ENCODE measurements at places on chromosomes 11 and 22.

GRCh38 chr11:75468534-75469340, 35.7 kb upstream of the KLHL35 start:
- no peak for DNase-seq

DNA sequence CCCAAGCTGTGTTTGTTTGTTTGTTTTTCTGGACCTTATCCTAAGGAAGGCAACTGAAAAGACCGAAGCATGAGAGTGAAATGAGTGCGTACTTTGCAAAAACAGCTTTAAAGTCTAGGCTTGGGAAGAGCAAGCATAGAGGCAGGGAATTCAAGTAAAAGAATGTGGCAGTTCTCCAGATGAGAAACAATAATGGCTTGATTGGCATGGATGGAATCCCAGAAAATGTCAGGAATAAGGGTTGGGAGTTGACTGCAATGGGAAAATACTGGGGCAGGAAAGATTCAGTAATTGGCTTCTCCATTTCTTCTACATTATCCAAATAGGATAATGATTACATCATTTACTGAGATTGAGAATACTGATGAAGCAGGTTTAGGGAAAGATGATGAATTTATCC, 17.5 kb downstream of the SAAL1 start:
- no peak for DNase-seq

DNA sequence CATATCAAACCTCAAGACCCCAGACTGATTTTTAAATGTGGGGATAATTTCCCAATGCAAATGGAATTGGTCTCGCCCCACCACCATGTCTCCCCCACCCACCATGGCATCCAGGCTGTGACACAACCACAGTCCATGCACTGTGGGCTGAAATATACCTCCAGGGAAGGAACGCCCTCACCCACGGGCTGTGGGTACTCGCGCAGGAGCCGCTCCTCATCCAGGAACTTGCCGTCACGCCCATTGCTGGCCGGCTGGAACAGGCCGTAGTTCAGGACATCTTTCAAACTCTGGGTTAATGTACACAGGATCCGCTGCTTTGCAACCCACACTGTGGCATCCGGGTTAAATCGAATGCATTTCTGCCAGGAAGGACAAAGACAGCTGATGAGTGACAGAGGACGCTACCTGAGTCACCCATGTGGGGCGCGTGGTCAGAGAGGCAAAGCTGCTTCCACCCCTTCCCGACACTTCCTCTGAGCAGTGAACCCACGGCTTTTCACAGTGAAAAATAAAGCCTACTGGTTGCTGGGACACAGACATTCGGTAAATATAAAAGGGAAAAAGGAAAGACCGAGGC, 133.6 kb downstream of the SHANK2 start:
- no peak for DNase-seq

DNA sequence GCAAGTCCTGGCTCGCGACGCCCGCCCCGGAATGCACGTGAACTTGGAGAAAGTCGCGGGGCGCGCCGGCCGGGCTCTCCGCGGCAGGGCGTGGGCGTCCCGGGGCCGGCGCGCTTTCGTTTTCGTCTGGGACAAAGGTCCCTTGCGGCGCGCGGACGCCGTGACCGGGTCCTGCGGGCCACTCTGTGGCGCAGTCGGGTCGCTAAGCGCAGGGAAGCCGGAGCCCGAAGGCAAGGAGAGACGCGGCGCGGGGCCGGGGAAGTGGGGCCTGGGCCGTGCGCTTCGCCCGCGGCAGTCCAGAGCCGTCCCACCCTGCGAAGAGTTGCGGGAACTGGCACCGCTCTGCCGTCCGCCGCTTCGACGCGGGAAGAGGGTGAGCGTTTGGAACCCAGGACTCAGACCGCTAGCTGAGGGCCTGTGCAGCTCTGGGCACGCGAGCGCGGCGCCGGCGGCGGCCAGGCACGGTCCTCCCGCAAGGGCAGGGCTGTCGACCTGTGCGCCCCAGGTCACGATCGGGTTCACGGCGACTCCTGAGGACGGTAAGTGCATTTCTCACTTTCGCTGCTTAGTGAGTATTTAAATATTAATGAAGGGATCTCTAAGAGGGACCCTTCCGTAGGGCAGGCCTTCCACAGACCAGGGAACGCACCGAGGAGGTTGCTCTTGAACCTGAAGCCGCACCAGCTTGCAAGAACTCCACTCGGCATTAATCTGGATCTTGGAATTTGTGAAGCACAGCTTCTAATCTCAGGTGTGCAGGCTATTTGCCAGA, 78.0 kb upstream of the PPARA start:
- DNase-seq = peak; percentile 51

DNA sequence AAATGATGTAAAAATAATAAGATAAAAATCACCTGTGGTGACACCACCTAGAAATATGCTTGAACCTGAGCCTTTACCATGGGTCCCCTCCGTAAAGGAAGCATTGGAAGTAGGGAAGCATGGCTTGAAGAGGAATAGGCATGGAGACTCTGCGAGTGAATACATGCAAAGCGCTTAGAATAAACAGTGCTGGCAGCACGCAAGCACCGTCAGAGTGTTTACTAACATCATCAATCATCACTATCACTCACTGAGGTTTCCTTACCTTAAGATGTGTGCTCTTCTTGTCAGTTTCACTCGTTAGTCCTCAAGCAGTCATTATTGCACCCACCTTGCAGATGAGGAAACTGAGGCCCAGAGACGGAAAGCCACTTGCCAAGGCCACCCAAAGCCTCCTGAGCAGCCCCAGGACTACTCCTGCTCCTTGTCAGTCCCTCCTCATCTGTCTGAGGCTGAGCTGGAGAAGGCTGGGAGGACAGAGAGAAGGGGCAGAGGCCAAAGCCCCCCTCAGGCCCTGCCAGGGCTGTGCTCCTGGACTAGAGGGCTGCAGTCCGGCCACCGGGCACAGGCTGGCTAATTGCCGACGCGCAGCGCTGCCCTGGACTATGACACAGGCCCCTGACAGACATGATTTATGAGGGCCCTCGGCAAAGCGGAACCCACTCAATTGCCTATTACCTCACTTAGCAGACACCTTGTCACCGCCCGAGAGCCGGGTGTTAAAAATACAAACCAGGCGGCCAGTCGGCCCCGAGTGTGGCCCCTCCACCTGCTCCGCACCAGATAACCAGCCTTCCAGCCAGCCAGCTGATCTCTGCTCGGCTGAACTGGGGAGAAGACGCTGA, 168.9 kb downstream of the MN1 start:
- no peak for DNase-seq

GRCh38 chr22:24968066-24968561, 15.6 kb downstream of the KIAA1671 start:
- DNase-seq = no peak

GRCh38 chr11:12854829-12855228, 154.3 kb upstream of the RASSF10 start:
- no peak for DNase-seq

GRCh38 chr22:48021991-48022401, 1259.5 kb downstream of the TBC1D22A start:
- no peak for DNase-seq

- DNase-seq = no peak
These were observed at the start of gene MRGPRF for GRCh38 chr11:69013009-69013951. TSS of gene MRGPRF (minus strand) at chr11:69013246. CDS start at chr11:69009901, 3,345 bp downstream.

- no peak for DNase-seq
These were observed 39.9 kb downstream of the MAML2 start for GRCh38 chr11:96303064-96303463.

GRCh38 chr22:22925805-22926369, 38.3 kb downstream of the IGLL5 start:
- no peak for DNase-seq

GRCh38 chr22:24803064-24803542, 2.9 kb upstream of the SGSM1 start:
- peak; percentile 58 for DNase-seq

- no peak for DNase-seq
These were observed at the start of gene DNAJB13 for GRCh38 chr11:73950869-73951710. TSS of gene DNAJB13 (plus strand) at chr11:73951026. CDS start at chr11:73951070, 44 bp downstream.

- DNase-seq = no peak
These were observed 50.6 kb downstream of the ST14 start for GRCh38 chr11:130209954-130210854.

DNA sequence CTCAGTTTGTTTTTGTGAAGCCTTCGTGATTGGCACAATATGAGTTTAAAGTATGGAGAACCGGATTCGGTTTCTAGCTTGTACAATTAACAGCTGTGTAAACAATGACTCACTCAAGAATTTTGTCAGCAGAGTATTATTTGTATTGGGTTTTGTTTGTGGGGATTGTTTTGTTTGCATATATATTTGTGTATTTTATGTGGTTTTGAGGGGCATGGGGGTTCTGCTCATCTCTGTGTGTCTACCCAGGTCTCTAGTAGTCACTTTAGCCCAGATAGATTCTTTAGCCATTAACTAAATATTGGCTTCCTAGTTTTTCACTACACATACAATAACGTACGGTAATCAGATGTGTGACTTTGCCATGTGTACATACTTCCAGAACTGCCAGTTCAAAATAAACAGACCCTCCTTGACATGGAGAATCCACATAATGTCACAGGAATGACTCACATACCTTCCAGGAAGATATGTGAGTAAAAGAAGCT, 7.5 kb upstream of the MS4A7 start:
- DNase-seq = no peak

DNA sequence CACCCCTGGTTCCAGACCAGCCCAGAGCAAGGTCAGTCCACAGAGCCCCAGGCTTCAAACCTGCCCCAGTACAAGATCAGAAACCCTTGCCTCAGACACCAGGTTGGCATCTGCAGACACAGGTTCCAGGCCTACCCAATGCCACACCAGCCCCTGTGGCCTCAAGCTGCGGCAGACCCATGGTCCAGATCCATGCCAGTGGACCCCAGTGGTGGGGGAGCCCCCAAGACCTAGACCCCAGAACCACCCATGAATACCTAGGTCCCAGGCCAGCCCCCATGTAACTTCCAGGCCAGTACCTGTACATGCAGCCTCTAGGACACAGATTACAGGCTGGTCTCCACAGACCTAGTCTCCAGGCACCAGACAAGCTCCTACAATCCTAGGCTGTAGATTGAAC, 1019.3 kb downstream of the JRKL start:
- DNase-seq = no peak

DNA sequence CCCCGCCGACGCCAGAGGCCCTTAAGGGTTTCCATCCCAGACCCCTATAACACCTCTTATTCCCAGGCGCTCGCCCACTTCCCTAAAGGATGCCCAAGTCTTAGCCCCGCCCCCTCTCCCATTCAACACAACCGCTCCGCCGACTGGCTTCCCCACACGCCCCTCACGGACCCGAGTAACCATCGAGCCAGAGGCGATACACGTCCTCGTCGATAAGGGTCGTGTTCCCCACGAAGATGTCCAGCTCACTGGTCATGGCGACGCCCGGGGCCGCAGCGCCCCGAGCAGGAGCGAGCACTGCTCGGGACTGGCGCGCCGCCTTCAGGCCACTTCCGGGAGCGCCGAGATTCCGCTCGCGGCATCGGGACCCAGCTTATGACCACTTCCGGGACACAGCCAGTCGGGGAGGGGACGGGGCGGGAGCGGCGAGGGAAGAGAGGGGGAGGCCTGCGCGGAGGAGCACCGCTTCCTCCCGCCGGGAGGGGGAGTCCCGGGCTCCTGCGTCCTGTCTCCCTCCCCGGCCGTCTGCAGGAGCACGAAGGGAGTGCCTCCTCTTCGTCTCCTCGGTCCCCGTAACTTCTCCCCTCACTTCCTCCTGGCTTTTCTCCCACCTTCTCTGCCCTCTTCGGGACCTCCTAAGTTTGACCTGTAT, at the start of gene FIBP:
Gene FIBP, minus strand, starts transcription at position 309 of the 652 bp plus-strand sequence. Its CDS starts 53 bp downstream, at position 256.
- peak; percentile 98 for DNase-seq

- DNase-seq = no peak
These were observed 11.4 kb downstream of the LPXN start for GRCh38 chr11:58564231-58564630.

DNA sequence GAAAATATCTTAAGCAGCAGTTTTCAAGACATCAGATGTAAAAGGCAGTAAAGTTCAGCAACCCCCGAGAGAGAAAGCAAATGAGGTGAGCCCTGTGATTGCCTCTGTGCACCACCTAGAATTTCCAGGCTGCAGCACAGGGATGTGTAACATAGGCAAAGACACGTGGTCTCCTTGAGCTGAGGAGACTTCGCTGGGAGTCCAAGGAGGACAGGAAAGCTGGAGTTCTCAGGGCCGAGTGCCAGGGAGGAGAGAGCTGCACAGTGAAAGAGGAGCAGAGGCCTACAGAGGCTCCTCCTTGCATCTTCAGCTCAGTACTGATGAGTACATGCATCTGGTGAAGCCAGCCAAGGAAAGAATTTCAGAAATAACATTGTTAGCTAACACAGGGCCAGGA, 17.6 kb upstream of the TOLLIP start:
- no peak for DNase-seq

DNA sequence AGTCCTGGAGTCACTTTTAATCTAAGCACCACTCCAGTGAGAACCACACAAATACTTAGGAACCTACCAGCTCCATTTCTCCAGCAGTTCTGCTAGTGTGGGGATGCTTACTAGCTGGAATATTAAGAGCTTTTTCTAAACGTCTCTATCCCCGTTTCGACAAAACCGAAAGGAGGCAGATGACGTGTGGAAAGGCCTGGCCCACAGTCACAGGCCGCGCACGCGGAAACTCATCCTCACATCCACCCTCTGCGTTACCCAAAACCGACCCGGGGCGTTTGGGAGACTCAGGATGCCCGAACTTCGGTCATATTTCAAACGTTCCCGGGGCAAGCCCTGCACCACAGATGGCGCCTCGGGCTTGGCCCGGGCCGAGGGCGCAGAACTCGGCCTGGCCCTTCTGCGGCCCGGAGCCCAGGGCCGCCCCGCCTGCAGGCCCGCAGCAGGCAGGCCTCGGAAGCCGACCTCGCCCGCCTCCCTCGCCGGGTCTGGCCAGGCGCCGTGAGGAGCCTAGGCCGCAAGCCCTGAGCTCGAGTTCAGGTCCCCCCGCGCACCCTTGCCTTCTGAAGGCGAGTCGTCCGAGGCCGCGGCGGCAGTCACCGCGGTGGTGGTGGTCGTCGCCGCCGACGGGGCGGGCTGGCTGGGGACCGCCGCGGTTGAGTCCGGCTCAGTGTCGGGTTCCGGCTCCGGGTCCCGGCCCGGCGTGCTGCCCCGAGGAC, 473 bp downstream of the FNBP4 start:
- peak; percentile 81 for DNase-seq
